ENCODE measurements at places on chromosomes 7 and 10. TPM values are rescaled to one million over a fixed set of nuclear protein-coding genes. Genes with fewer than 3 reads are reported as not detected.

COL17A1 gene
- total RNA-seq: not detected

TNKS2 gene
- total RNA-seq: 52.1 TPM

TMEM178B gene
- total RNA-seq: 0.12 TPM

AKR1C8 gene
- not detected for total RNA-seq

CFAP70 gene
- 1.4 TPM for total RNA-seq

WDR86 gene
- total RNA-seq: not detected

ZYX gene
- total RNA-seq: 241 TPM

MINDY4 gene
- total RNA-seq: 6.3 TPM

VWC2 gene
- not detected for total RNA-seq

OGDHL gene
- 0.45 TPM for total RNA-seq

ITPRID1 gene
- total RNA-seq: not detected

PKD2L1 gene
- total RNA-seq: not detected

PSMC2 gene
- 126 TPM for total RNA-seq

CFAP43 gene
- total RNA-seq: not detected

LRIT2 gene
- total RNA-seq: not detected

CYP3A7 gene
- total RNA-seq: not detected

ZNF804B gene
- total RNA-seq: not detected

DYDC2 gene
- total RNA-seq: not detected

EBF3 gene
- not detected for total RNA-seq

ACHE gene
- 1.4 TPM for total RNA-seq

UCMA gene
- not detected for total RNA-seq

ANKRD61 gene
- total RNA-seq: not detected

SORBS1 gene
- total RNA-seq: 7.0 TPM

CREB5 gene
- total RNA-seq: 10.2 TPM

SEMA4G gene
- total RNA-seq: 4.8 TPM

NPSR1 gene
- not detected for total RNA-seq

LRRC72 gene
- total RNA-seq: not detected

MALSU1 gene
- 57.3 TPM for total RNA-seq
